ENCODE measurements at places on chromosomes 7 and 10. TPM values are rescaled to one million over a fixed set of nuclear protein-coding genes. Genes with fewer than 3 reads are reported as not detected.

- peak; percentile 98 for DNase-seq
Measured at GRCh38 chr10:62594093-62594520, 210.4 kb upstream of the ADO start.

- no peak for DNase-seq
Measured at GRCh38 chr7:30751696-30752273, at the start of gene INMT. INMT (plus strand) TSS chr7:30752135; CDS start chr7:30752151, 16 bp downstream.

The C10orf95 gene
- 1.6 TPM for total RNA-seq

- DNase-seq, result no peak
Measured at GRCh38 chr7:140611641-140612040, 29.0 kb downstream of the DENND2A start.

GRCh38 chr10:6751363-6751762 lies 171.3 kb upstream of the PRKCQ start:
- DNase-seq, result peak; percentile 14

DNA sequence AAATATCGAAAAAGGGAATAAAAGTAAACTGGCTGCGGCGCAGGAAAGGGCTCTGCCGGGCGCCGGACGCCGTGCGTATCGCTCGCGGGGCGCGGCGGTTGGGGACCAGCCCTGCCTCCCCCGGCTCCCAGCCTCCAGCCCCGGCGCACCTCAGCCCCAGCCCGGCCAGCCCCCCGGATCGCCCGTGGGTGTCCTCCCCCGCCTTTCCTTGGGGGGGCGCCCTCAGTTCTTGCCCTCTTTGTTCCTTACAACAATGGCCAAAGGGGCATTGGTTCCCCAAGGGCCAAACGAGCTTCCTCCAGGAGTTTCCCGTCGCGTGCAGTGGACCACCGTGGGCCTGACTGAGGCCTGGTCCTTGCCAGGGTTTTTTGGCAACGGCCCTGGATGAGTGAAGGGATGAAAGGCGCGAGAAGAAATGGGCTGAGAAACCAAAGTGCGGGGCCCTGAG lies 1.2 kb downstream of the MACROH2A2 start:
- peak; percentile 51 for DNase-seq

The AGAP3 gene
- total RNA-seq, result 88.2 TPM

DNA sequence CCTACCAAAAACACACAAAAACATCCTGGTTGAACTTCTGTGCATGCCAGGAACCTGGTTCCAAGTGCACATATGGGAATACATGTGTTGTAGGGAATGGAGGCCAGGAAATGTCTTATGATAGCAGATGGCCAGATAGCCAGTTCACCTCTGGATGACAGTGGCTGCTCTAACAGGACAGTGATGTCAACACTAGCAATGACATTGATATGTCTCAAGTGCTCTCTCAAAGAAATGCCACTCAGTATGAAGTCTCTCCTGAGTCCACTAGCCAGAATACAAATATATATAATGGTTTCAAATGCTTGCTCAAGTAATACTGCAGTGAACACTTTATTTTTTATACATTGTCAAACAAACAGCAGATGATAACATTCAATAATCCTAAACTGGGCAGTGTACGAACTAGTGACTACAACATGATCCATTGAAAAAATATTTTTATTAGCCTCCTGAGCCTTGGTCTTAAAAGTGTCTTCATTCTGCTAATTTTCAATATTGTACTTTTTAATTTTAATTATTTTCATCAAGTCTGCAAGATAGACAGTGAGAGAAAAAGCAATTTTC lies 26.0 kb upstream of the PCDH15 start:
- peak; percentile 33 for DNase-seq

DNA sequence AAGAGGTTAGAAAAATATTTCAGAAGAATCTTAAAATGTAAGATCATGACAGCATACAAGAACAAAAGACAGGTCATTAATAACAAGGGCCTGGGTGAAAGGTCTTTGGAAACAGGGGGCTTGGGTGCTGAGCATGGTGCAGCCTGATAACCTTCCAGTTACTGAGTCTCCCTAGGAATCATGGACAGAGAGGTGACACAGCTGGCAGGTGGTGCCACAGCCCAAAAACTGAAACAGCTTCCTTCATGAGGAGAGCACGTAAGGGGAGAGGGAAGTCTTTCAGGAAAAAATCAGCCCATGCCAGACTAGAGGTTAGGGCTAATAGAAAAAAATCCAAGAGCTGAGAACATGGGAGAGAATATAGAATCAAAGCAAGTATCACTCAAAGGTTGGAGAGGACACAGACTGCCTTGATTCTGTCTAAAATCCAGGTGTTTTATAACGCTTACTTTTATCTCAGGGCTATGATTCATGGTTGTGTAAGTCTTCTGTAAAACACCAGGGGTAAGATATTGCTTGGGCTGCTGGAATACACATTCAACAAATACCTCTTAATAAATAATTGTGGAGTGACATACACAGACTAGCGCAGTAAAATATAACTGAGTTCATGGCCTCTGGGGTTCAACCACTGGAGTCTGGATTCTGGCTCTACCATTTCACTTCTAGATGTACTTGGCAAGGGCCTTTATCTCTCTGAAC lies 88.1 kb downstream of the SEMA3C start:
- DNase-seq, result peak; percentile 63

Data from PC-3 (cell line).